ENCODE measurements at places on chromosomes 12 and 14. TPM values are rescaled to one million over a fixed set of nuclear protein-coding genes. Genes with fewer than 3 reads are reported as not detected.

GRCh38 chr14:99651953-99652746 is 7.2 kb downstream of the HHIPL1 start:
- no peak for DNase-seq

DNA sequence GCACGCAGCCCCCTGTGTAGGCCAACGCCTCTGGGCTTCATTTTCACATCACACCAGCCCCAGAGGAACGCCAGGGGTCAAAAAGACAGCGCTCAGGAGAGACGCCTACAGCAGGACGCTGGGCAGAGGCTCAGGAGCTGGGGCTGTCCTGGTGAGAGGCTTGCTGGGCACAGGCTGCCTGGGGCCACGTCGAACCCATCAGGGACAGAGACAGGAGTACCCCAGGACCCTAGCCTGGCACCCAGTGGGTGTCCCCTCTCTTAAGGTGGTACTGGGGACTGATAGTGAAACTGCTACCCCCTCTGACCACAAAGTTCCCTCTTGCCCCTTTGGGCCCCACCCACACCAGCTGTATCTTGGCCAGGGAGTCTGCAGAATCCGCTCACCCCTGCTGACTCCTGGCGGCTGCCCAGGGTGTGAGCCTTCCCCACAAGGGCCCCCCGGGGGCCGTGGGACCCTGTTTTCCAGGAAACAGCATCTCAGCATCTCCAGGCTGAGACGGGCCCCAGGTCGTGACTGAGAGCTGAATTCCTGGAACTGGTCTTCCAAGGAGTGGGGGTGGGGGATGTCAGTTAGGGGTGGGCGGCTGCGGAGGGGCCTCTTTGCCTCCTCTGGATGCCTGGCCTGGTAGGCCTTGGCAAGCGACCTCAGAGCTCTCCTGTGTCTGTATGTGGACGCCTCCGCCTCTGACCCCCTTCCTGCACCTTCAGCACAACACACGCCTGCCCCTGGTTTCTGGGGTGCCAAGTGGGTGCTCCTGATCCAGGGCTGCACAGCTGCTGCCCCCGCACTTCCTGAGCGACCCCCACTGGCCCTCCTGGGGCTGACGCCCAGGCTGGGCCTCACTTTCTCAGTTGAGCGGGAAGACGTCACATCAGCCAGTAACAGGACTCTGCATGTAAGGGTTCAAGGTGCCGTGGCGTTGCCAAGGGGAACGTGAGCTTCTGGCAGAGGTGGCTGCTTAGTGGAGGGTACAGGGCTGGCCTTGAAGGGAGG is 321.9 kb upstream of the RTL1 start:
- no peak for DNase-seq

DNA sequence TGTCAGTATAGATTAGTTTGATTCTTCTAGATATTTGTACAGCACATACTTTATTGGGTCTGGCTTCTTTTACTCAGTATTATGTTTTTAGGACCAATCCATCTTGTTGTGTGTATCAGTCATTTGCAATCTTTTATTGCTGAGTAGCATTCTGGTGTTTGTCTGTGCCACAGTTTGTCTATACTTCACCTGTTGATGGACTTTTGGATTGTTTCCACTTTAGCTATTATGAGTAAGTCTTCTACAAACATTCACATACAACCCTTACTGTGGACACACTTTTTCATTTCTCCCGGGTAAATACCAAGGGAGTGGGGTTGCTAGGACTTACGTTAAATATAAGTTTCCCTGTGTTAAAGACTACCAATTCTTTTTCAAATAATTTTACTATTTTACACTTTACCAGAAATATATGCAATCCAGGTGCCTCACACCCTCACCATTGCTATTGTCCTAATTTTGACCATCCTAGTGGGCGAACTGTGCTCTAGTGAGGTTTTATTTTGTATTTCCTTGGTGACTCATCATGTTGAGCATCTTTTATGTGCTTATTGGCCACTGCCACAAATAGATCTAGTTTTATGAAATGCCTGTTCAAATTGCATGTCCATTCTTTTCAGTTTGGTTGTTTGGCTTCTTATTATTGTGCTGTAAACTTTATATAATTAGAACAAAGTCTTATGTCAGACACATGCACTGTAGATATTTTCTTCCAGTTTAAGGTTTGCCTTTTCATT is 304.7 kb upstream of the TMTC1 start:
- peak; percentile 31 for DNase-seq

GRCh38 chr14:31945074-31945613 is 132.0 kb upstream of the ARHGAP5 start:
- DNase-seq, result no peak

GRCh38 chr14:104522926-104523545 is 56.5 kb upstream of the C14orf180 start:
- no peak for DNase-seq

DNA sequence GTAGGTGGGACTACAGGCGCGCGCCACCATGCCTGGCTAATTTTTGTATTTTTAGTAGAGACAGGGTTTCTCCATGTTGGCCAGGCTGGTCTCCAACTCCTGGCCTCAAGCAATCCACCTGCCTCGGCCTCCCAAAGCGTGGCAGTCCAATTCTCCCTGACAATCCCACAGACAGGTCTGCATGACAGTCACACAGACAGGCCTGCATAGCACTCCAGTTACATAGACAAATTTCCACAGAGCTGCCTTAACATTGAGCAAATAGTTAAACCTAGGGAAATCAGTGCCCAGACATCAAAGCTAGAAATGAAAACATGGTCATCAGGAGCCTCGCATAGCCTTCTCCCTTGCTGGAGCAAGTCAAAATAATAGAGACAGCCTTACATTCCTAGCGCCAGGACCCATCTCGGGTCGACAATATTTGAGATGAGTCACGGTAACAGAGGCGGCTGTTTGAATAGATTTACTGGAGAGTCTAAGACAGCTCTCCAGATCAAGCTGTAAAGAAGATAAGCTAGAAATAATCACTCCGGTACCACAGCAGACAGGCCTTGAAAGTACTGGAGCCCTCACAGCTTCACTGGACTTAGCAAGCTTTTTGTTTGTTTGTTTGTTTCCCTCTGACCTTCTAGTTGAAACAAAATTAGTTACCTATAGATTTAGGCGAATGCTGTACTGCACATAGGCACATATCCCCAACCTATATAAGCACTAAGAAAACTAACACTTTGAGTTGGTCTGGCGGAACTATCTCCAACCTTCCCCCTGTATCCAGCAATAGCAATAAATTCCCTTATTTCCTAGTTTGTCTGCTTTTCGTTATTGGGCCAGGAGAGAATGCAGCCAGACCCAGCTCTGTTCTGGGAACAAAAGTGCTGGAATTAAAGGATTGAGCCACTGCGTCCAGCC is 23.8 kb upstream of the PYROXD1 start:
- DNase-seq, result peak; percentile 36

DNA sequence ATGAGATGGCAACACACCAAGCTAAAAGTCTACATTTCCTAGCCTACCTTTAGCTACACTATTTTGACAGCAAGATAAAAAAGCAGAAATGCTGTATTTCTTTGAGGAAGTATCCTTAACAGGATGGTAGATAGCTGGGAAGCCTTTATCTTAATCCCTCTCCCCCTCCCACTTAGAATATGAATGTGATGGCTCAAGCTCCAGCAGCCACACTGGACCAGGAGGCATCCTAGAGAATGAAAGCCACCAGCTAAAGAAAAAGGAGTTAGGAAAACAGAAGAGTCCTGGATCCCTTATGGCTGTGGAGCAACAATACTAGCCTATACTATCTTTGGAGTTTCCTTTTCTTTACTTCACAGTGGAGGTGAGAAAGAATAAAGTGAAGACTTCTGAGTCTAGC is 15.1 kb downstream of the NAP1L1 start:
- no peak for DNase-seq

GRCh38 chr14:106657460-106657859 is 1131.1 kb downstream of the TMEM121 start:
- no peak for DNase-seq

- no peak for DNase-seq
Measured at GRCh38 chr12:20495997-20496396, 127.7 kb downstream of the PDE3A start.

DNA sequence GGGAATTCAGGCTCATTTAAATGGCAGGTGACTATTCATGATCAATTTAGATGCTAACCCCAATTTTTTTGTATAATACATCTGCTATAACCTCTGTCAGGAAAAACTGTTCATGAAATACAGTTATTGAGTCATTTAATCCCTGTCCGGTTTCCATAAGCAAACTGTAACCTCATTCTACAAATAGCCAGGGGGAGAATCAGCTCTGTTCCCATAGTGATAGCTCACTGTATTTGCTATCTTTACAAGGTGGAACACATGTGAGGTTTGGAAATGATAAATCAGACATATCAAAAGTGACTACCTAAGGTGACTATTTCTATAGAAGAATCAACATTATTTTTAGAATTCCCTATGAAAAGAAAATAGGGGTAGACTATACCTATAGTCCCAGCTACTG is 38.6 kb upstream of the VPS33A start:
- DNase-seq, result no peak

DNA sequence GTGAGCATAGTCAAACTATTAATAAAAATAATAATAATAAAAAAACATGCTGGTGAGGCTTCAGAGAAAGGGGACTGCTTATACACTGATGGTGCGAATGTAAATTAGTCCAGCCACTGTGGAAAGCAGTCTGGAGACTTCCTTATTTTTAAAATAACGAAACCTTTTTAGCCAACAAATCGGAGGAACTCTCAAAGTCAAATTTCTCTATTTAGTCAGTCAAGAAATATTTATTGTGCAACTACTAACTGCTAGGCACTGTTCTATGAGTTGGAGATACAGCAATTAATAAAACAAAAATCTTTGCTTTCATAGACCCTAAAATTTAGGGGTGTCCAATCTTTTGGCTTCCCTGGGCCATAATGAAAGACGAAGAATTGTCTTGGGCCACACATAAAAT is 10.8 kb downstream of the TAOK3 start:
- DNase-seq, result no peak

GRCh38 chr12:61797266-61797665 is 462.9 kb upstream of the USP15 start:
- DNase-seq, result no peak

DNA sequence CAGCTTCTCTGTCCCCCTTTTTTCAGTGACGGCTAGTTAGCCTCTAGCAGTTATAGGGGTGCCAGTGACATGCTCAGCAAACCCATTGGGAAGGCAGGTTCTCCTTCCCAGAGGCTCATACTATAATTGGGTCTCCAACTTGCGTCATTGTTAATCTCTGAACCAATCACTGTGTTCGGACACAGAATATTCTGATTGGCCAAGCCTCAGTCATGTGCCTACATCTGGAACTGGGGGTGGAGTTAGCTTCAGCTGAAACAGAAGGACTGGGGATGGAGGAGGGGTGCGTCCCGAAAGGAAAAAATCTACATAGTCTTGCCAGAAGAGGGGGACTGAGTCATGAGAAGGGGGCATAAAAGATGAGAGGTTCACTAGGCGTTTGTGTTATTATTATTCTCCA is 165.6 kb downstream of the SUDS3 start:
- DNase-seq, result no peak

DNA sequence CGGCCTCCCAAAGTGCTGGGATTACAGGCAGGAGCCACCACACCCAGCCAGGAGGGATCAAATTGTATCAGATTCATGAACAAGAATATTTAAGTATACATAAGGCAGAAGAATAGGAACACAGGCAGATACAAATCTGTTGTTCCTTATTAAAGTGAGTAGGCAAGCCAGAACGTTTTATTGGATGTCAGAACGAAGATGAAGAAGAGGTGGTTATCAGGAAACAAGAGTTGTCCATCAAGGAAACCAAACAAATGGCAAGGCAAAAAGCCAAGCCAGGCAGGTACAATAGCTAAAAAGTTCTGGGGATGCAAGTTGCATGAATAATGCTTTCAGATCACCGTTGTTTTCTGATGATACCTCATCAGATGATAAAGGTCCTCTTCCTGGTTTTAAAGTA is 31.1 kb upstream of the BAZ1A start:
- DNase-seq, result no peak

DNA sequence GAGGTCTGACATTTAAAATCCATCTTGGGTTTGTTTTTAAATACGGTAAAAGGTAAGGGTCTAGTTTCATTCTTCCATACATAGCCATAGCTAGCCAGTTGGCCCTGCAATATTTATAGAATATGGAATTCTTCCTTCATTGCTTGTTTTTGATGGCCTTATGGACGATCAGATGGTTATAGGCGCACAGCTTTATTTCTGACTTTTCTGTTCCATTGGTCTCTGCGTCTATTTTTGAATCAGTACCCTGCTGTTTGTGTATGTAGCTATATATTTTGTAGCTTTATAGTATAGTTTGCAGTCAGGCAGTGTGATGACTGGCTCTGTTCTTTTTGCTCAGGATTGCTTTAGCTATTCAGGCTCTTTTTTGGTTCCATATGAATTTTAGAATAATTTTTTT is 366.8 kb upstream of the MIS18BP1 start:
- DNase-seq, result no peak

- no peak for DNase-seq
Measured at GRCh38 chr12:14954269-14954668, 7.1 kb downstream of the ARHGDIB start.

DNA sequence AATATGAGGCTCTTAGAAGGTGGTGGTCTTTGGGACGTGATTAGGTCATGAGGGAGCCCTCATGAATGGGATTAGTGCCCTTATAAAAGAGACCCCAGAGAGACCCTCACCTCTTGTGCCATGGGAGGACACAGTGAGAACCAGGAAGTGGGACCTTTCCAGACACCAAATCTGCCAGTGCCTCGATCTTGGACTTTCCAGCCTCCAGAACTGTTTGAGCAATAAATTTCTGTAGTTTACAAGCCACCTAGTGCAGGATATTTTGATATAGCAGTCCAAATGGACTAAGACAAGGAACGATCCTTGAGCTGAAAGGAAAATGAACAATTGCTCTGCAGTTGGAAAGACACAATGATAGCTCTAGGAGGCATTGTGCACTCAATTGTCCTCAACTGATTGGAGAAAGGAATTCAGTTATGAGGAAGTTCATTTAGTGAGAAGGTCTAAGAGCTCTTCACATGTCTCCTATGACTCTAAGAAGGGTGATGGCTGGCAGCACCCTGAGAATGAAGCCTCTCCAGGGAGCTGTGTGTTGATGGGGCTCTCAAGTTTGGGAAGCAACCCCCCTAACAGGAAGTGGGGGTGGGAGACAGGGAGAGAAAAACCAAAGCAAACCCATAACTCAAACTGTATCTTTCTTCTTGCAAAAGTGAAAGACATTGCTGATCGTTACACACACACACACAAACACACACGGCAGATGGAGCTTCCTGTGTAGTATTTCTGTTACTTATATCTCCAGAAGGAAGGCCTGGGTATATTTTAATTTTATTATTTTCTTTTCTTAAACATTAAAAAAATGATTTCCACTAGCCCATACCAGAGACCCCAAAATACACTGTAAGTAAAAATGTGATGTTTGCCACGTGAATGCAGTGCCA is 21.0 kb downstream of the CHST11 start:
- DNase-seq, result no peak

GRCh38 chr14:55912344-55912743 is 205.9 kb upstream of the PELI2 start:
- no peak for DNase-seq

- DNase-seq, result no peak
Measured at GRCh38 chr12:86097161-86097560, 159.0 kb downstream of the MGAT4C start.

- no peak for DNase-seq
Measured at GRCh38 chr14:64566651-64567122, 16.9 kb downstream of the PPP1R36 start.

SYNDIG1L gene
- total RNA-seq, result not detected

IFNG-AS1 gene
- total RNA-seq, result not detected

TTC5 gene
- total RNA-seq, result 10.3 TPM

VWF gene
- 0.06 TPM for total RNA-seq

CD9 gene
- total RNA-seq, result 38.3 TPM

CELA1 gene
- not detected for total RNA-seq

TSPAN9 gene
- total RNA-seq, result 28.7 TPM

Data from LHCN-M2 (cell line).